ENCODE measurements at places on chromosomes 6 and 20. TPM values are rescaled to one million over a fixed set of nuclear protein-coding genes. Genes with fewer than 3 reads are reported as not detected.

DNA sequence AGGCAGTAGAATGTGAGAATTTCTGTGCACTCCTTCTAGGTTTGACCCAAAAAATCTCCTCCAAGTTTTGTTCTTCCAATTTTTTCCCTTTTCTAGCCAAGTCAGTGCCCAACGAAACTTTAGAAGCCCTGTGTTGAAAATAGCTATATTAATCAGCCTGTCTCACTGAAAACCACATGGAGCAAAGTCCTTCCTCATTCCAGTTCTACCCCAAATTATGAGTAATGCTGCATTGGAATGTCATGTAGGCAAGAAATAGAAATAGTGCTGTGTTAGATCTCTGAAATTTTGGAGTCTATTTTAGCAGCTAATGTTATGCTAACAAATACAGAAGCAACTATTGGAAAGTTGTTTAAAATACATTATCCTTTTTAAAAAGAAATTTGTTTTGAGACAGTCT is 725.5 kb downstream of the TBC1D32 start:
- DNase-seq = no peak

GRCh38 chr6:134123666-134124208 is 71.3 kb upstream of the SLC2A12 start:
- no peak for DNase-seq

GRCh38 chr20:61830241-61830930 is 235.3 kb downstream of the TAF4 start:
- no peak for DNase-seq

DNA sequence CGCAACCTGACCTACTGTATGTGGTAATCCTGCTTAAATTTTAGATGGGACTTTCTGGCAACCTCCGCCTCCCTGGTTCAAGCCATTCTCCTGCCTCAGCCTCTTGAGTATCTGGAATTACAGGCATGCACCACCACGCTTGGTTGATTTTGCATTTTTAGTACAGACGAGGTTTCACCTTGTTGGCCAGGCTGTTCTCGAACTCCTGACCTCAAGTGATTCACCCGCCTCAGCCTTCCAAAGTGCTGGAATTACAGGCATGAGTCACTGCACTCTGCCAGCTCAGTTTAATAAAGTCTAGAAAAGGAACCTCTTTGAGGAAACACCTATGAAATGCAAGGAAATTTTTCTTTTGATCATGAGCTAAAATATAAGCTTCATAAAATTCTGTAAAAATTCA is 9.0 kb upstream of the PLCB4 start:
- DNase-seq = no peak

DNA sequence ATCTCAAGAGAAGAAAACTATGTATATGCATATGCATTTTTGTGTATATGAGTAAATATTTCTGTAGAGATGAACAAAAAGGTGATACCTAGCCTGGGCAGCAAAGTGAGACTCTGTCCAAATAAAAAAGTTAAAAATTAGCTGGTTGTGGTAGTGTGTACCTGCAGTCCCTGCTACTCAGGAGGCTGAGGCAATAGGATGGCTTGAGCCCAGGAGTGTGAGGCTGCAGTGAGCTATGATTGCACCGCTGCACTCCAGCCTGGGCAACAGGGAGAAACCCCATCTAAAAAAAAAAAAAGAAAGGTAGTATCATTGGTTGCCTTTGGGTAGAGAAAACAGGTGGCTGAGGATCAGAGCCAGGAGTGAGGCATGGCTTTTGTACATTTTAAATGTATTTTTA is 50.9 kb downstream of the KLHL31 start:
- DNase-seq = no peak

DNA sequence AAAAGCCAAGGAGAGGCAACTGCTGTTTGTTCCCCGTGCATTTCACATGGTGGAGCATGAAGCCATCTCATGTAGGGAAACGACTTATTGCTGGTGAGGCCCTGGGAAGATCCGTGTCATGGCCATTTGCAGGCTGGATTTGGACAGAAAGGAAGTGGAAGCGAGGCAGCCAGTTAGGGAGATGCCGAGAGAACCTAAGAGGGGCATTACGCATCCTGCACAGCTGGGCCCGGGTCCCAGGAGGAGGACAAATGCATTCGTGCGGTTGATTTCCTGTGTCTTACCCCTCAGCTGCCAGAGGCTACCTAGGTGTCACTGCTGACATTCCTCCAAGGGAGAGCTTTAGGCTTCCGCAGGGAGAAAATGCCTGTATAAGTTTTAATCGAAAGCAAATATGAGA is 316.2 kb upstream of the CDYL start:
- no peak for DNase-seq

DNA sequence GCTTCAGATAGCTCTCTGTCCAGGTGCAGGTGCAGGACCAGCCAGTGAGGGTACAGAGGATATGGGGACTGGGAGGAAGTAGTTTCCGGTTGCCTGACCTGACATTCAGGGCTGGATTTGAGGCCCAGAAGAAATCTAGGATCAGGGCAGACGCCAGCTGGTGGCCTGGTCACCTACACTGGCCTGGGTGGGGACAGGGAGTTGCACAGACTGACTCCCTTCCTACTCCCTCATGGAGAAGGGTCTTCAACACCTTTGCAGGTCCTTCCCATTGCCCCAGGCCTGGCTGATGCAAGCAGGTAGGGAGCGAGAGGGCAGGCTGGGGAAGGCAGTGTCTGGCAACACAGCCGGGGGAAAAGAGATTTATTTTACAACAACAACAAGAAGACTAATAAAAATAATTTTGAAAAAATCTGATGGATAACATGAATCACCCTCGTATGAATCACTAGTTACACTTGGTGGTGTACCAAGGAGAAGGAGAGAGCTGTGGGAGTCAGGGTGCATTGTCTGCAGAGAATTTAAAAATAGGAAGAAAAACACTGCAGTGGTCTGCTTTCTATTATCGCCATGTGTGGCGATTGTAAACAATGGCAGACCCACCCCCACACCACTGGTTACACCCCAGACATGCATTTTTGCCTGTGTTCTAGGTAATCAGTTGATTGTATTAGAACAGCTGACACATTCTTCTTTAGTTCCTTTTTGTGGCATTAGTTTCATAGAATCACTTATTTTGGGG is 62.3 kb upstream of the SNX9 start:
- no peak for DNase-seq

DNA sequence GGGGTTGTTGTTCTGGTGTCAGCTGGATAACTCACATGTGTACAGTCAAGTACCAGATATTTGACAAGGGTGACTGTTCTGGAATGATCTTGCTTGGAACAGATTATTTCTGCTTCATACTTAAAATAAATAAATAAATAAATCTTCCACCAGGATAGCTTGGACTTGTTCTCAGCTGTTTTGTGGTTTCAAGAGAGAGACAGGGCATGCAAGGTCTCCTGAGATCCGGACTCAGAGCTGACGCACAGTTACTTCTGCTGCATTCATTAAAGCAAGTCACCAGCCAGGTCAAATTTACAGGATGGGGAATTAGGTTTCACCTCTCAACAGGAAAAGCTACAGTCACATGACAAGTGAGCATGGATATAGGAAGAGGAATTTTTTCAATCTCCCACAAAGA is 285.0 kb upstream of the SPTLC3 start:
- DNase-seq = no peak

GRCh38 chr20:1674361-1674760 is 16.8 kb upstream of the SIRPG start:
- no peak for DNase-seq

- DNase-seq = no peak
These were observed 32.2 kb upstream of the ERVFRD-1 start for GRCh38 chr6:11143394-11144371.

DNA sequence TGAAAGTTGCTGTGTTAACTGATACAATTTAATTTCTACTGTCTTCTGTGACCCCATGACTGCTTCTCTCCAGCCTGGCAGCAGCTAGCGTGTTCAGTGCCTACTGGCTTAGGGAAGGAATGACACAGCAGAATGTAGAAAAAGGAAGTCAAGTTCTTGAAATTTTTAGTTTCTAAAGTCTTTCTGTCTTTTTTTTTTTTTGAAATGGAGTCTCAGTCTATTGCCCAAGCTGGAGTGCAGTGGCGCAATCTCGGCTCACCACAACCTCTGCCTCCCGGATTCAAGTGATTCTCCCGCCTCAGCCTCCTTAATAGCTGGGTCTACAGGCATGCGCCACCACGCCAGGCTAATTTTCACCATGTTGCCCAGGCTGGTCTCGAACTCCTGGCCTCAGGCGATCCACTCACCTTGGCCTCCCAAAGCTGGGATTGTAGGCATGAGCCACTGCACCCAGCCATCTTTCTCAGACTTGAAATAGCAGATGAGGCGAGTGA is 39.3 kb downstream of the PCNA start:
- no peak for DNase-seq

The PTCHD4 gene
- 13.9 TPM for total RNA-seq
